ENCODE measurements at places on chromosomes 7 and 10. TPM values are rescaled to one million over a fixed set of nuclear protein-coding genes. Genes with fewer than 3 reads are reported as not detected.

DNA sequence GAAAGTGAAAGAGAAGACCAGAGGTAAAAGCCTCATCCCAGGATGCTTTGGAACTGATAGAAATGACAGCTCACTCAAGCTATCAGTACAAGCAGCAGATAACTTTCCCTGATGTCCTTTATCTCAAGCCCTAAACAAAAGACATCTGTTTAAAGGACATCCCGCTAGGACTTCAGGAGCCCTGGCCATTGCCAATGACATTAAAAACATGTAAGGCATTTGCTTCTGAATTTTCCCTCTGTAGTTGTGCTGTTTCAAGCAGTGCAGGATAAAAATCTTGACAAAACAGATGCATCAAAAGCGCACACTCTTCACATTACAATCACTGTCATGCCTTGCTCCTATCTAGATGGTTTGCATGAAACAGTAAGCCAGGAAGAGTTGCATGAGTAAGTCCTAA lies 159.8 kb downstream of the AOAH start:
- peak; percentile 55 for DNase-seq

GRCh38 chr7:139775829-139776266 lies 1.9 kb downstream of the HIPK2 start:
- DNase-seq, result peak; percentile 80

CFAP70 gene
- polyA plus RNA-seq, result 1.9 TPM

TECPR1 gene
- polyA plus RNA-seq, result 6.6 TPM

BCCIP gene
- 28.0 TPM for polyA plus RNA-seq

DNA sequence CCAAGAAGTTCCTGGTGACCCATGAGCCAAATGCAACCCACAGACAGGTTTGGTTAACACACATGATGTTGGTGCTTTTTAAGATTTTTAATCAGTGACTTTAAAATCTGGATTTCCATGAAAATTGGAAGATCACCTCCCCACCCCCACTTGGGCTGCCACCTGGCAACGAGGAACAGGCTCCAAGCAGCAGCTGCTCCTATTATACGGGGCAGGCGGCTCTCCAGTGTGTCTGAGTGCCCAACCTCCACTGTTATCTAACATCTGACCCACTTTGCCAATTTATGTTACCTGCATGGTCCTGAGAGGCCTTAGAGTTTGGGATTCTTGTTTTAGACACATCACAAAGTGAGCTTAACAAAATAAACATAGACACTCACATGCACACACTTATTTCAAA lies 56.4 kb downstream of the SGMS1 start:
- no peak for DNase-seq

SFTPA1 gene
- not detected for polyA plus RNA-seq

GRCh38 chr10:45660876-45661411 lies 11.6 kb downstream of the ZFAND4 start:
- DNase-seq, result no peak

- no peak for DNase-seq
These were observed 8.2 kb upstream of the SORBS1 start for GRCh38 chr10:95569368-95569767.

DNA sequence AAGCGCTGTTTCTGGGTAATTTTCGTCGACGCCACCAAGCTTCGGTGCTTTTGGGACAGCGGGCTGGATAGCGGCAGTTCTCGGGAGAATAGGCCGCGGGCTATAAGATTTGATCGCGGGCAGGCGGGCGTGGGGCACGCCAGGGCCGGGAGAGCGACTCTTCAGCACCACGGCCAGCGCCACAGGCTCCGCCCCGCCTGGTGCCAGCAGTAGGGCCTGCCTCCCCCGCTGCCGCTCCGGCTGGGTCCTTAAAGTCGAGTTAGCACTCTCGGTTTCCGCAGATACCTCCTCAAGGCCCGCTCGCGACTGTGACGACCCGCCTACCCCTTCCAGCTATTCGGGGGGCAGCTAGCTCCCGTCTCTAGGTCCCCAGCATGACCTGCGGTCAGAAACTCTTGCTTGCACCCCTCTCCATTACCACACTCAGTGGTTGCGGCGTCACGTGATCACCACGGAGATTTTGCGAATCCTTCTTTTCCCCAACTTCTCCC lies 9.4 kb downstream of the NXPH1 start:
- DNase-seq, result no peak

GRCh38 chr10:60978287-60979115 lies 34.5 kb upstream of the RHOBTB1 start:
- no peak for DNase-seq

DNA sequence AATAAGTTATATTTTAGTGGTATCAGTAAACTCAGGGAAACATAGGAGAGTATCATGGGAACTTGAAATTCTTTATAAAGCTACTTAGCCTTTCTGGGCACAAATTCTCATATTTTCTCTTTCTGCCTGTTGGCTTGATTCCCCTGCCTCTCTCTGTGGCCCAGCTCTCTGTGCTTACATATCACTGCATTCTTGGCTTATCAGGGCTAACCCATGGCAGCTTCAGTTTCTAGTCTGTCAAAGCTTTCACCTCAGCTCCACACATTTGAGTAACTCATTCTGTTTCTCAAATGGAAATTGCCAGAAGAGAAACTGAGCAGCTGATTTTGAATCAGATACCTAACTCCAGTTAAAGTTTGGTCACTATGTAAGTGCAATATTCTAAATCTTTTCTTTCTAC lies 713.1 kb downstream of the DNAJB9 start:
- no peak for DNase-seq

GRCh38 chr7:68235937-68236336 lies 1239.3 kb downstream of the TYW1 start:
- no peak for DNase-seq

DNA sequence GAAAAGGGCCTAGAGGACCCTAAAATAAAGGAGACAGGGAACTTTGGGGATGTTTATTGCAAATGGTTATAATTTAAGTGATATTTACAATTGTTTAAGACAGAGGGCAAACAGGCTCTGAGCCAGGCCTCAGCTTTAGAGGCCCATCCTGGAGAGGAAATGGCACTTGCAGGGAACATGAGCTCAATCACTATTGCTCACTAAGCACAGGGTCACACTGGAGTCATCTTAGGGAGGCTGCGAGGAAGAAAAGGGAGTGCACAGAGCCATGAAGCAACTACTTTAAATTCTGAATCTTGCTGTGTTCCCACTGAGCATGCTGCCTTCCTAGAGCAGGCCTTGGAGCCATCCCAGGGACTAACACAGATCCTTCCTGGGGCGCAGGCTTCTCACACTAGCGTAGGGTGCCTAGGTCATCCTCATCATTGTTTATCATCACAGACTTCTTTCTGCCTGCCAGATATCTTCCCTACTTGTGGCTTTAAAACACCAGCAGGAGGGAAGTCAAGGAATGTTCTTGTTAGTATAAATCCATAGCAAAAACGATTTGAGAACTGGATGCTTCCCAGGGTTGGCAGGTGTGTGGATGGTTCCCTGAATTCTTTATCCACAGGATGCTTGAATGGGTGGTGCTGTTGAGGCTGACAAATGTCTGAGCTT lies 12.7 kb upstream of the DNAJB12 start:
- DNase-seq, result no peak

GRCh38 chr10:27558612-27559020 lies 54.5 kb downstream of the RAB18 start:
- DNase-seq, result peak; percentile 59

Data from SK-N-SH (cell line).